ENCODE measurements at places on chromosomes 3 and 15. TPM values are rescaled to one million over a fixed set of nuclear protein-coding genes. Genes with fewer than 3 reads are reported as not detected.
A peak's percentile ranks its signal among the peaks of the same experiment; 100 is the strongest.

The KLHL40 gene
- not detected for total RNA-seq

- DNase-seq: no peak
Measured at GRCh38 chr3:133282236-133282635, 117.6 kb upstream of the BFSP2 start.

The ITIH1 gene
- total RNA-seq: not detected

The SSUH2 gene
- total RNA-seq: not detected

- no peak for DNase-seq
Measured at GRCh38 chr15:99385865-99386264, 134.6 kb downstream of the LRRC28 start.

GRCh38 chr3:181267312-181267711 is 277.8 kb upstream of the DNAJC19 start:
- DNase-seq: no peak

- no peak for DNase-seq
Measured at GRCh38 chr15:57442335-57442734, 66.0 kb downstream of the CGNL1 start.

DNA sequence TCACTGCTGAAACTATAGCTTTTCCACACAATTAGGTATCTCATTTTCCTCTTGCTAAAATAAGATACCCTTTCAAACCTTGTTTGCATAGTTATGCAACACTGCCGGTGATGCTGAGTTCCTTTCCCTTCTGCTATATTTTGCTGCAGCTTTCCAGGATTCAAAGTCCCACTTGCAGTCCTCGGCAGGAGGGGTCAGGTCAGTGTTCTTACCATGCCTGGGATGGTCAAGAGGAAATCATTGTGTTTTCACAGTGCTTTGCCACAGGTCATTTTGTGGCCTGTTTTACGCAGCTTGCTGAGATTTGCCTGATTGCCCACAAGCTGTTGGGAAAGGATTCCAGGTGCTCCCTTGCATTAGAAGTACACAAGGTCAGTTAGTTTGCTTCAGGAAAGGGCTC is 156.9 kb downstream of the B3GALNT1 start:
- DNase-seq: no peak

The DGKG gene
- 0.13 TPM for total RNA-seq

DNA sequence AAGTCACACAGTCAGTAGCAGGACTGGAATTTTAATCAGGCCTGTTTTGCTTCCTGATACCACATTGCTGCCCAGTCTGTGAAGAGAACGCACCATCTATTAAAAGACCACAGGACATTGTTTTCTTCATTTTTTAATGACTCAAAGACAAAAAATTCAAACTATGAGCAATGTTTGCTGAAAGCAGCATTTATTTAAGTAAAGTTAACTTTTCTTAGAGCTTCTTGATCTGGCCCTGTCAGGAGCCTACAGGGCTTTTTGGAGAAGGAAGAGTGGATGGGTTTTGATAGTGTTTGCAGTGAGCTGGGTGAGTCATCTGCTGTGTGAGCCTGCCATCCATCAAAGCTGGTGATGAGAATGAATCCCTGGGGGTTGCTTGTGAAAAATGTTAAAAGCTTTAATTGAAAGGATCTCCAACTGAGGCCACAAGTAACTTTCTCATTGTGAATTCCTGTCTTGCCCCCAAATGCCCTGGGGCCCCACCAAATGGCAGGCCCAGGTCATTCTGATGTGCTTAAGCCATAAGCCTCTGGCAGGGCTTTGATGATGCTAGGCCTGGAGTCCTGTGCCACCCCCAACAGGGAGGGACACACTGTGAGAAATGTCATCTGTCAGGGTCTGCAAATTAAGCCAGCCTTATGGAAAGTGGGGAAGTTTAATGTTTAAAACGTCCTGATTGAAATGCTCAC is 136.2 kb upstream of the PFN2 start:
- no peak for DNase-seq

DNA sequence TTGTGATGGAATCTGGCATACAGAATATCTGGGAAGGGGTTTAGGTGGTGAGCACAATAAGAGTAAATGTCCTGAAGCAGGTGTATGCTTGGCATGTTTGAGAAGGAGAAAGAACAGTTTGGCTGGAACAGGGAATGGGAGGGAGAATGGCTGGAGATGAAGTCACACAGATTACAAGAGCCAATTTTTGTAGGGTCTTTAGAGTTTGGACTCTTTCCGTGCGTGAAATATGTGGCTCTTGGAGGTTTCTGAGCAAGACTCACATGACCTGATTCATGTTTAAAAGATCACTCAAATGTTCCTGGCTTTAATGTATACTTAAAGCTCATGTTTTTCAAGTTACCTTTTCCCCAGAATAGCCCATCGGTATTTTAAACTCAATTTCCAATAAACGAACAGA is 32.8 kb downstream of the SPRED1 start:
- DNase-seq: no peak

The CHL1 gene
- not detected for total RNA-seq

- DNase-seq: no peak
Measured at GRCh38 chr3:114879059-114880031, 267.7 kb downstream of the ZBTB20 start.

DNA sequence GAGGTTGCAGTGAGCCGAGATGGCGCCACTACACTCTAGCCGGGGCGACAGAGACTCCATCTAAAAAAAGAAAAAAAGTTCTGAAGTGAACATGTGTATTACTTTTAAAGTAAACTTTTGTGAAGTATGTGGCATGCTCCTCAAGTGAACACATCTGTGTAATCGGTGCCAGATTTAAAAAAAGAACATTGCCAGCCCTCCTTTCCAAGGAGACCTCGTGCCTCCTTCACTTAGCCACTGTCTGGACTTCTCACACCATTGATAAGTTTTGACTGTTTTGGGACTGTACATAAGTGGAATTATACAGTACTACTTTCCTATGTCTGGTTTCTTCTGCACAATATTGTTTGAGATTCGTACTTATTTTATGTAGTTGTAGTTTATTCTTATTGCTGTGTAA is 140.4 kb downstream of the UBE2E2 start:
- no peak for DNase-seq

- peak; percentile 28 for DNase-seq
Measured at GRCh38 chr3:19103510-19103909, 44.8 kb upstream of the KCNH8 start.

GRCh38 chr3:27508424-27508823 is 24.2 kb upstream of the SLC4A7 start:
- DNase-seq: no peak

Data from activated CD4-positive, alpha-beta memory T cell treated with anti-CD3 and anti-CD28 coated beads, Interleukin-2, amount 10 ng/mL, durations not matched to agents 7 days and 5 days (primary cell).